ENCODE measurements at places on chromosomes 13 and 19.

GRCh38 chr19:49059053-49059452 lies 1.5 kb upstream of the CGB7 start:
- DNase-seq, result no peak

GRCh38 chr13:96696389-96696900 lies 297.8 kb downstream of the OXGR1 start:
- no peak for DNase-seq

- DNase-seq, result no peak
These were observed 48.3 kb upstream of the ATP11A start for GRCh38 chr13:112641456-112642089.

GRCh38 chr19:7230826-7231225 lies 63.4 kb downstream of the INSR start:
- no peak for DNase-seq

DNA sequence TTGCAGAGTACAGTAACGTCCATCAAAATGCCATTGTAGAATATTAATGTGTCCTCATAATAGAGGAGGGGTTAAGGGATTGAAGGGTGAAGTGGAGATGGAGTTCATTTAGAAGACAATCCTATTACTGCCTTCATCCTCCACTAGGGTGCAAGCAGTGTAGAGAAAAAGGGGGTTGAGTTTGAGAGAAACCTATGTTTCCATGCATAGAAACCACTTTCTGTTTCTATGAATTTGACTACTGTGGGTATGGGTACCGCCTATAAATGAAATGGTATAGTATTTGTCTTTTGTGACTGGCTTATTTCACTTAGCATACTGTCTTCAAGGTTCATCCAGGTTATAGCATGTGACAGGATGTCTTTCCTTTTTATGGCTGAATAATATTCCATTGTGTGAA lies 156.0 kb downstream of the GGACT start:
- no peak for DNase-seq

- DNase-seq, result no peak
These were observed 492.6 kb downstream of the COG6 start for GRCh38 chr13:40148101-40148500.

Data from NCI-H1436 treated with DMSO at 0.1 percent for 48 hours (cell line).